ENCODE measurements at places on chromosomes 7 and 10.
A peak's percentile ranks its signal among the peaks of the same experiment; 100 is the strongest.

DNA sequence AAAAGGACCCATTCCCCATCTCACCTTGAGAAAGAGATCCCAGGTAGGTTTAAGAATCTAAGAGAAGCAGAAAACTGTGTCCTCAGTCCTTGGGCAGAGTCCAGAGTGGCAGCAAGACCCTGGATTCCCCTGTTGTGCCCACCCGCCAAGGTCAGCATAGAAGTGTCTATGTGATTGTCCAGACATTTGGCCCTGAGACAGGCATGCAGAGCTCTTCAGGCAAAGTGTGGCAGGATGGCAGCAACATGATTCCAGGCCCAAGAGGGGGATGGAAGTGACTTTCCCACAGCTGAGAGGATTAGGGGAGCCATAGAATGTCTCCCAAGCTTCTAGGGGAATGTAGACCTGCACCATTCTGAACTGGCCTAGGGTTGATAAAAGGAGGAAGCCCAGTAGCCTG, 39.1 kb upstream of the OPALIN start:
- DNase-seq, result no peak

- no peak for DNase-seq
These were observed 273.1 kb downstream of the USP6NL start for GRCh38 chr10:11338160-11338844.

GRCh38 chr7:16409777-16410176, 11.6 kb downstream of the CRPPA start:
- no peak for DNase-seq

DNA sequence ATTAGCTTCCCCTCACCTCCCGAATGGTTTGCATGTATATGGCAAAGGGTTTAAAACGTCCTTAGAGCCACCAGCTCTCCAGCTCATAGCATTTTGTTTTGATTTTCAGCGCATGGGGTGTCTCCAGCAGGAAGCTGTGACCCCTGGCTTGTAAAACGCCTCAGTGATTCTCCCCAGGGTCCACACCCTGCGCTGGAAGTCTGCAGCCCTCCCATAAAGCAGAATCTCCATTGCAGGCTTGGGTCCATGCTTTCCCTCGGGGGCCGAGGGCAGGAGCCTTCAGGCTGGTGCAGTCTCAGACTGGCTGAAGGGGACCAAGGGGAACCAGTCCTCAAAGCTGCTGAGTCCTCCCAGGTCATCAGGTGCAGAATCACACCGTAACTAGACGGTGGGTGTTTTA, 109.7 kb downstream of the VIPR2 start:
- no peak for DNase-seq

- no peak for DNase-seq
These were observed 123.3 kb downstream of the SLIT1 start for GRCh38 chr10:97062456-97062855.

DNA sequence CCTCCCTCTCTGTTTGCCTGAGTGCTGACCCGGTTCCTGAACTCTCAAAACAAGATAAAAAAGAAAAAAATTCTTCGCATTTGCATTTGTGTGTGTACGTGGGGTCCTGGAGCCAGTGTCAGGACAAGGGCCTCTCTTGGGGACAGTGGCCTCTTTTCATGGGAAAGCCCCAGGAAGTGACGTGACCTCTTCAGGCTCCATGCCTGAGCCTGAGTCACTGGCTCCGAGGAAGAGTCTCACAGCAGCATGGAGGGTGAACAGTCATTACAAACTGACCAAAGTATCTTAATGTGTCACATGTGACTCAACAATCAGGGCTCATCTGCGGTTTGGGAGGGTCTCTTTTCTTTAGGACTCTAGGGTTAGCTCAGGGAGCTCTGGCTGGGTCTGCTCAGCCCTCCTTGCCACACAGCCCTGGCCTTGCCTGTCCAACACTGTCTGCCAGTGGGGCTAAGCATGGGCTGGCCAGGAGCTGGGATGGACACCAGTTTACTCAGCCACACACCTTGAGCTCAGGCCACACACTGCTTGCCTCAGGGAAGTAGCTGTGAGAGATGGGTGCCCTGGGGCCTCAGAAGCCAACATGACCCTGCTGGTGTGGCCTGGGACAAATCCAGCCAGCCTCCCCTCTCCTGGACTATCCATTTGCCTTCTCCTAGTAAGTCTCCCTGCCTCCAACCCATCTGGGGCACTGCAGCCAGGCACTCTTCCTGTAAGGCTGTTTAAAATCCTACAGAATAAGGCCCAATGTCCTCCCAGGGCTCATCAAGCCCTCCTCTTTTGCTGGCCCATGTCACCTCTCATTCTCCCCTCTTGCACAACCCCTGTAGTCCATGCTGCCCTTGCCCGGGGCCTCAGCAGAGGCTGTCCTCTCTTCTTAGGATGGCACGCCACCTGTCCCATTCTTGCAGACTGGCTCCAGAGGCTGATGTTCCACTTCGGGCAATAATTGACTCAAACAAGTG, 10.5 kb downstream of the TMEM273 start:
- DNase-seq, result peak; percentile 58

- no peak for DNase-seq
These were observed 25.9 kb downstream of the ABRAXAS2 start for GRCh38 chr10:124827474-124827873.

GRCh38 chr7:143882020-143882603, 19.9 kb downstream of the TCAF1 start:
- no peak for DNase-seq

DNA sequence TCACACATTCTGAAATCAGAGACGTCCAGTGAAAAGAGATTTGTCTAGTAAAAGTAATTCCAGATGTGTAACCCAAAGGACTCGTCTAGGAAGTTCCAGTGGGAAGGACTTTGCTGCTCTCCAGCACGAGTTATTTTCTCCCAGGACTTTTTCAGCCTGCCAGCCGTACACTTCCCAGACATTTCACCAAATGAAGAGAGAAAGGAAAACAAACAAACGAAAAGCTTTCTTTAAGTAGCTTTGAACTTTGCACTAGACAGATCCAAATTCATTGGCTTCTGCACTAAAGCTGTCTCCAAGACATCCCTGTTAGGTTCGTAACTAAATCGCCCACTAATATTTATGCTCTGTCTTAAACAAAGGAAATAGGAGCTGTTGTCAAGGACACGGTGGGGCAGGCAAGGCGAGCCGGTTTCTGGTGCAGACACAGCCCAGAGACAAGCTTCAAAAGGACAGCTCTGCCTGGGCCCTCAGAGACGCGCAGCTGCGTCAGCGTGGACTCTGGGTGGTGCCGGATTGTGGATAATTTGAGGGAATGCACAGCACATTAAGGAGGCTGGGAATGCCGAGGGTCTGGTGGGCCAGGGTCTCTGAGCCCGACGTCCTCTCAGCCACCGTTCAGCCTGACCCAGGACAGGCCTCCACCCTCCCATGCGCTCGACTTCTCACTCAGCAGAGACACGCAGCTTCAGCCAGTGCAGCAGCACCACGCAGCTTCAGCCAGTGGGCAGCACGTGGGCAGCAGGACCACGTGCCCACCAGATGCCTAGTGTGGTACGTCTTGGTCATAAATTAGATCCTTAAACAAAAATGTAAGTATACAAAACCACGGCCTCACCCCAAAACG, 64.1 kb upstream of the INSIG1 start:
- DNase-seq, result no peak

All from epithelial cell of prostate (primary cell).